ENCODE measurements at places on chromosomes 11 and 22.

GRCh38 chr22:43263645-43264514 lies 76.9 kb upstream of the TTLL12 start:
- peak; percentile 45 for DNase-seq

DNA sequence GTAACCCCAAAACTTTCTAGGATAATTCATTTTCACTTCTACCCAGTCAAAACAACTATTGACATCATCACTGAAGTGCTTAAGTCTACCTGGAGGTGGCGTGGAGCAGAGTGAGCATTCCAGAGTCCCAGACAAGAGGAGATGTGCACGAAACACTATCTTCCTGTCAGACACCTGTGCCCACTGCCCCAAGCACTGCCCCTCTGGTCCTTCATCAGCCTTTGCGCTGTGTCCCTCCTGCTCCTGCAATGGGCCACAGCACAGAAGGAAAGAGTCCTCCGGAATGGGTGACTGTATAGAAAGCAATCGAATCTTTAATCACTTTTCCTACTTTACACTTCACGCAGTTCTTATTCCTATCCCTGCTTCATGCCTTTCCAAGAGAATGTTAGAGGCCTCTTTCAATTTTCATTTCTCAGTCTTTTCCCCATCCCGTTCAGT lies 512 bp upstream of the GRIA4 start:
- no peak for DNase-seq

DNA sequence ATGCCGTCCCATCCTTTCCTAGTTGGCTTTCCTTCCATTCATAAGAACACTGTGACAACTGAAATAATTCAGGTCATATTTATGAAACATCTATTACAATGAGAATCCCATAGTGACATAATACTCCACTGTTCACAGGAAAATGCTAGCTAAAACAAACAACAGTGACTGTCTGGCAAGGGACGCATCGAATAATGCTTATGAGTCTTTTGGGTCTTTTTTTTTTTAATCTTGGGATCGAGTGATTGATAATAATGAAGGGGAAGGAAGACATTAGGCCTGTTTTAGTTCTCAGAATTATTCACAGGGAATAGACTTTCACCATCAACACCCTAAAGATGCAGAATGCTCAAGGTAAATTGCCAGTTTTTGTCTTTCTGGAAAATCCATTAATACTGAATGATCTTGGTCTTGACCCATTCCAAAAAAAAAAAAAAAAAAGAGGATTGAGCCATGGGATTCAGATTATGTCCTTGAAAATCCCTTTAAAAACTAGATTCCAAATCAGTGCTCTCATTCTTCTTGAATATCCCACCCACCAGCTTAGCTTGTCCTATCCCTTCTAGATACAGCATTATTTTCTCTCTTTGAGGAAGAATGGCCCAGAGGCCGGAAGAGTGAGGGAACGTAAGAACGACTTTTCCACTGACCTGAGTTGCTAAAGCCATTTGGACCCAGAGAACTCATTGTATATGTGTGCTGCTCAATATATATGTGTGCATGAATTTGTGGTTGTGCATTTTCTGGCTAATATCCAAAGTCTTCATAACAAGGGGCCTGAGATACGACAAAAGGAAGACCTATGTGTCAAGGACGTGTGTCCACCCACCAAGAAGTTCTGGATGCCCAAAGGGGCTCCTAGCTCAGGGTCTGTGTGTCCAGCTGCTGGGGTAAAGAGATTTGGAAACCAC lies 35.2 kb upstream of the CREB3L1 start:
- DNase-seq = no peak

- DNase-seq = no peak
Measured at GRCh38 chr11:101759771-101760450, 154.9 kb upstream of the CEP126 start.

DNA sequence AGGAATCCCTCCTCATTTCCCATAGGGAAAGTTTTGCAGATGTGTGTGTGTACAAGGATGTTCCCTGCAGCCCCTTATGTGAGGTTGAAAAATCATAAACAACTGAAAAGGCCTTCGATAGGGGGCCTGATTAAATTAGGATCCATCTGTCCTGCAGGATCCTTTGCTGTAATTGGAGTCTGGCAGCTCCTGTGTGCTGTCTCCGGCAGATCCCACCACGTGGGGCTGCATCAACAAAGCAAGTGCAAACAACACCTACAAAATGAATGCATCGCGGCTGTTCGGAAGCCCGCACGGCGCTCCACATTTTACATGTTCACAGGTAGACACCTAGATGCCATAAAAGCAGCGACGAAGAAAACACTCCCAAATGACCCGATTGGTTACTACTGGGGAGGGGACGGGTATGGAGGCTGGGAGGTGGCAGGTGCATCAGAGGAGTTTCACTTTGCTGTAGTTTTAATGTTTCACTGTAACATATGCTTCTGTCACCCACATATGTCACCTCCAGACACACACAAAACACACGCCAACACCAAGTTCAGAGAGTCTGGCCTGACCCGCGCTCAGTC lies 52.2 kb downstream of the NFAM1 start:
- DNase-seq = no peak

- DNase-seq = no peak
Measured at GRCh38 chr22:20549232-20549841, 41.9 kb downstream of the MED15 start.

- no peak for DNase-seq
Measured at GRCh38 chr11:116698080-116698479, 74.7 kb downstream of the BUD13 start.

DNA sequence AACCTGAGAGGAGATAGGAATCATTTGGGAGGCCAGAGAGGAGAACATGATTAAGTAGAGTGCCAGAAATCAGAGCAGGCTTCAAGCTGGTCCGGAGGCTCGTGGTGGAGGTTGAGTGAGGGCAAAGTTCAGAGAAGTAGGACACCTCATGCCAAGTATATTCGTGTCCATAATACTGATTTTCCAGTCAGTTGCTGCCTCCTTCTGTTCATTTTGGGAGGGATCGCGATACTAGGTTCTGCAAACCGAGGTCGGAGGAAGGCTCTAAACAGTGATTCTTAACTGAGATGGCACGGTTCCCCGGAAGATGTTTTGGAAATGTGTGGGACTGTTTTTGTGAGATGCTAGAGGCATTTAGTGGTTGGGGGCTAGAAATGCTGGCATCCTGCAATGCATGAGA lies 13.6 kb upstream of the CD3E start:
- no peak for DNase-seq

DNA sequence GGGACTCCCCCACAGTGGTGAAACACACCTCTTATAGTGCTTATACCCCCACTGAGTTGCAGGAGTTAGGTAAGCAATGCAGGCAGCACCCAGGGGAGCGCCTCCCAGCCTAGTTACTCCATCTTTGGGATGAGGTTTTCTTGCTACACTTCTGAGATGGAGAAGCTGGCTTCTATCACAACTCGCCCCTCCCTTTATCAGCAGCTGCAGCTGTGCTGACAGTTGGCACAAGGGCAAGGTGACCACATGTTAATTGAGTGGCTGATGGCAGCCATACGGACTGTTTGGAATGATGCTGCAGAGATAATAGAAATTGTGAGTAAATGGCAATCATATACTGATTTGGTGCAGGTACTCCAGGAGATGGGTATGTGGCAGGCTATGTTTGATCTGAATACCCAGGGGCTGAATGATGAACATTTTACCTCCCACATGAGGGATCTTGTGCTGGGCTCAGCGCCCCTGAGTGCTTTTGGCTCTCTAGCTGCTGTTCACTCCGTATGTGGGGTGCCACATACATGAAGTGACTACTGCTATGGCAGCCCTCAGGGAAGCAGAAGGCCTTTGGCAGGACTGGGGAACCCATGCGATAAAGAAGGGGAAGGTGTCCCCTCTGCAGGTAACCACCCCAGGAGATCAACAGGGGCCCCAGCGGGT lies 29.2 kb upstream of the KCNA4 start:
- DNase-seq = no peak

- DNase-seq = no peak
Measured at GRCh38 chr11:103175461-103176129, 66.4 kb downstream of the DYNC2H1 start.

DNA sequence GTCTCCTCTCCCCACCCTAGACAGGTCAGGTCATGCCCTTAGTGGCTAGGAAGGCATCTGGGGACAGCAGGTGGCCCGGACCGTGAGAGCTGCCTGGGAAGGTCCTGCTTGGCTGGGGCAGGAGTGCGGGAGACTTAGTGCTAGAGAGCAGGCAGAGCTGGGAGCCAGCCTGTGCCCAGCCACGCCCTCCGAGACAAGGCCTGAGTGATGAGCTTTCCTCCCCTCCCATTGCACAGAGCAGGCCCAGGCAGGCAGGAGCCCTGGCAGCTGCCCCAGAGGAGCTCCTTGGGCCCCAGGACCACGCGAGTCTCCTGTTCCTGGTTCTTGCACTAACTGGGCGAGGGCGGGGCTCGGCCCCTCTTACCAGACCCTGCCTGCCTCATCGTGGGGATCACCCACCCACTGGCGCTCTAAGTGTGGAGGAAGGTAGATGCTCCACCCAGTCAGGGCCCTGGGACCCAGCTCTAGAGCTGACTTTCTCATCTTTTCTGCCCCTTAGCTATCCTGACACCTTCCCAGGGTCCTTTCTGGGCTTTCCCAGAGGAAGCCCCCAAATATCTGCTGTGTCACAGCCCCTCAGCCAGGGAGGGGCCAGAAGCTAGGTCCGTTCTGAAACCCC lies 44.9 kb downstream of the MACROD1 start:
- no peak for DNase-seq

DNA sequence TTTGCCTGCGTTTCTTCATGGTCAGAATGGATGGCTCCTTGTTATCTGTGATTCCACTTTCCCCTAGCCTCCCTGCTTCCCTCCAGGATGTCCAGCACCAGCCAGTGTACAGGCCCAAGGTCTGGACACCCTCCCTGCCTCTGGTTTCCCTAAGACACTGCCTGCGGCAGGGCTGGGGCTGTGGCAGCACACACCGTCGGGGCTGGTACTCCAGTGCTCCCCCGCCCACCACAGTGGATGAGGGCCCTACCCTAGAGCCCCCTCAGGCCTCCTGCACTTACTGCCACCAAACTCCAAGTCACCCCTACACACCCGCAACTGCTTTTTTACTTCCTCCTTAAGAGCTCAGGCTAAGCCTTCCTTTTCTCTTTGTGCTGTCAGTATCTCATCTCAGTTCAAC lies 28.9 kb downstream of the ZNF214 start:
- DNase-seq = no peak

- DNase-seq = peak; percentile 86
Measured at GRCh38 chr11:12090061-12090591, 20.3 kb upstream of the MICAL2 start.

DNA sequence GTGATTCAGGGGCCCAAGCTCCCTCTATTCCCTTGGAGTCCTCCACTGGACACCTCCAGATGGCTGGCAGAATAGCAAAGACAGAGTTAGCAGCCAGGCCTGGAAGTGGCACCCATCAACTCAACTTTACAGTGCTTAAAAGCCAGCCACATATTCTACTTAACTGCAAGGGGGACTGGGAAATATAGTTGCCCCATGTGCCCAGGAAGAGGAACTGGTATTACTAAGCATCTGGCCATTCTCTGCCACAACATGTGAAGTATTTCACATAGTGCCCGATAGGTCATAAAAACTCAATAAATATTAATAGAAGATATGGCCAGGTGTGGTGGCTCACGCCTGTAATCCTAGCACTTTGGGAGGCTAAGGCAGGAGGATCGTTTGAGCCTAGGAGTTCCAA lies 5.5 kb upstream of the IL10RA start:
- DNase-seq = no peak

- no peak for DNase-seq
Measured at GRCh38 chr11:127966821-127967220, 620.5 kb downstream of the ETS1 start.

DNA sequence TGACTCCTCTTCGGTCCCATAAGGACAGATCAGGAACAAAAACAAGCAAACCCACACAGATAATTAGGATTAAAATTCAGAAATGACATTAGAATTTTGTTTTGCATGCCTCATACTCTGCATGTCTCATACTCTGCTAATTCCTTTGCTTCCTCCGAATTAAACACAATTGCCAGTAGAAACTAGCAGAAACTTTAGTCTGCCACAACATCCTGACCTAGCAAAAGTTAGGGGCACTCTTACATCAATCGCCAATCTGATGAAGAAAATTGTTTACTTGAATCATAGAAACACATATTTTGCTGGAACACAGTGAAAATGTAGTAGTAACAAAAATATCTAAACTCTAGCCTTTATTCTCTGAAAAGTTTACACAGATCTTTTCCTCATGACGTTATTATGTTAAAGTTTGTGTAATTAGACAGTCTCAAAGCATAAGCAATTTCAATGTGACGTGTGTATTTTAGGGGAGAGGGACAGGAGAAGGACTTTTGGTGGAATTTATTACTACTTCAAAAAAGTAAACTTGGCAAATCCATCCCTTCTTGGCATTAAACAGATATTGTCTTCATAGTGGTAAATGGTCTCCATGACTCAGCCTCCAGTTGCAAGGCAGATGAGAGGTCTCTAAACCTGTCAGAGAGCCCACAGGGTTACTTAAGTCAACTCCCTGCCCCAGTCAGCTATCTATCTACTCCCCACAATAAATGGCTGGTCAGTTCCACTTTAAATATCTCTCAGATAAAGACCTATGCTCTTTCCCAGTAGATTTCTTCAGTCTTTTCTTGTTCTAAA lies 249.8 kb upstream of the UBASH3B start:
- DNase-seq = no peak

- no peak for DNase-seq
Measured at GRCh38 chr11:24738972-24739371, 242.1 kb downstream of the LUZP2 start.

- no peak for DNase-seq
Measured at GRCh38 chr22:26548984-26549383, 36.7 kb upstream of the TFIP11 start.

- no peak for DNase-seq
Measured at GRCh38 chr22:49975543-49976389, 15.2 kb downstream of the PIM3 start.

GRCh38 chr11:59273373-59273841 lies 60.7 kb upstream of the MPEG1 start:
- no peak for DNase-seq

Data from HFF-Myc (cell line).